ENCODE measurements at places on chromosomes 7 and 10. TPM values are rescaled to one million over a fixed set of nuclear protein-coding genes. Genes with fewer than 3 reads are reported as not detected.

SLC16A9 gene
- total RNA-seq: not detected

PRSS37 gene
- total RNA-seq: not detected

TUBAL3 gene
- 0.11 TPM for total RNA-seq

SFMBT2 gene
- 0.20 TPM for total RNA-seq

PTN gene
- 0.13 TPM for total RNA-seq

DGKI gene
- 0.53 TPM for total RNA-seq

MBL2 gene
- total RNA-seq: not detected

DNA sequence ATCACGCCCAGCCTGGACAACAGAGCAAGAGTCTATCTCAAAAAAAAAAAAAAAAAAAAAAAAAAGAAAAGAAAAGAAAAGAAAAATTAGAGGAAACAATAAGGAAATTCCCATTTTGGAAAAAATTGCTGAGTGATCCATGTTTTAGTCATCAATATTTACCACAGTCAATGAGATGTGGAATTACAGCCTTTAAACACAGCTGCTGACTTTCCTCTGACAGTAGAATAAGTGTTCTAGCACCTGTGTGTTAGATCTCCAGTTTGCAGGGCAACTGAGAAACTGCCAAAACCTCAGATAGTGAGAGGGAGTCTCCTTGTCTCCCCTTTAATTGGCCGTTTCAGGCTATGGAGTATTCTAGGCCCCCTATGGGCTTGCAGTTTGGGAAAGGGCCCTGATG lies 520.1 kb downstream of the KCNMA1 start:
- no peak for DNase-seq

GRCh38 chr10:33773253-33773573 lies 438.7 kb upstream of the NRP1 start:
- no peak for DNase-seq

DNA sequence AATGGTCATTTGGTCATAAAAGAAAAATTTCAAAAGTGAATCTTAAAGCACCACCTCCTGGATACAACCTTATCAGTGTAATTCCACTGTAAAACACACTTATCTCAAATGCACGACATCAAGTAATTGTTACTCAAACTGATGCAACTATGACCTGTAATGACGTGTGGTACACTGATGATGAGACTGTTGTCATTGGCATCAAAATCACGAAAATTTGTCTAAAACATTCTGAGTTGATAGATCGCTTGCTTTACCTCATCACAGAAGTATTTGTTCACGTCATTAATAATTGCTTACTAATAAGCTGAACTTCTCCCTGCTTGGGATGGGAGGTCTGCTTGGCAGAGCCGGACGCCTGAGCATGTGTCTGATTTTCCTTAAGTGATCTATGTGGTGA lies 221.8 kb upstream of the KLF6 start:
- no peak for DNase-seq

DNA sequence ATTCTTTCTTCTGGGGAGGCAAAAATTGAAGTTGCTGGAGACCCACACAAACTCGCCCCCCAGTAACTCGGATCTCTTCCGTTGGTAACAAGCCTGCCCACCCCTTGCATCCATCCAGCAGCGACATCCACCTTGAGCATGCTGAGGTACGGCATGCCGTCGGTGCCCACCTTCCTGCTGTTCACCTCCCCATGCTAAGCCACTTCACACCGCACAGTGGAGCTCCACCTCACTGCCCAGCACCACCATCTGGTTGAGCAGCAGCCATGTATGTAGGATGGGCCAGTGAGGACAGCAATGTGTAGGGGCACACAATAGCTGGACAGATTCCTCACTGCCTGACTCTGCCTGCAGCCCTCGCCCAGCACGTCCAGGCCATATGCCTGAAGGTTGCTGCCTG lies 138.1 kb upstream of the ZNF92 start:
- no peak for DNase-seq

DNA sequence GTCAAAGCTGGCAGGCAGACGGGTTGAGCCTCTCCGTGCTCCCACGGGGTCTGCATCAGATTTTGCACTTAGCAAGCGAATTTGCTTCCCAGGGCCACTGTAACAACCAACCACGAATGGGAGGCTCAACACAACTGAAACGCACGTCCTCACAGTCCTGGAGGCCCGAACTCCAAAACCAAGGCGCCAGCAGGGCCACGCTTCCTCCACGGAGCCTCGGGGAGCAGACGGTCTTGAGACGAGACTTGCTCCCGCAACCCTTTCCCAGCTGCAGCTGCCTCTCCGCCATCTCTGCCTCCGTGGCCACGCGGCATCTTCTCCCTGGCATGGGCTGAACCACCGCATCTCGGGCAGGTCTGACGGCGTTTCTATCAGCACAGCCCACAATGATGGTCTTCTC lies 30.2 kb upstream of the INSIG1 start:
- no peak for DNase-seq

DNA sequence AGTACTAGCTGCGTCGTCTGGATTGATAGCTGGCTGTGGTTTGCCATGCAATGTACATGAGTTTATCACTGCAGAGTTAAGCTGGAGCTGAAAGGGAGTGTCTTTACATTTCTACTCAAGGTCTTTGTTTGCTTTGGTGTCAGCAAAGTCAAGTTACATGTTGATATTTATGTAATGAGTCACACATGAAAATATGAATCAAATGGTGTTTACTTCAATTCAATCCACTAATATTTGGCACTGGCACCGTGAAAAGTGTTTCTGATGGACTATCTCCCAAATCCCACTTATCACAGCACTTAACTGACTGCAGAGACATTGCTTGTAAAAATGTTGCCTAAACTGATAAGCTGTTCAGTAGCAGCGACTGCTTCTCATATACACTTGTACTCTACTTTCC lies 395.9 kb downstream of the TFEC start:
- DNase-seq: no peak

- no peak for DNase-seq
These were observed 32.5 kb downstream of the CBX3 start for GRCh38 chr7:26233902-26234511.

DNA sequence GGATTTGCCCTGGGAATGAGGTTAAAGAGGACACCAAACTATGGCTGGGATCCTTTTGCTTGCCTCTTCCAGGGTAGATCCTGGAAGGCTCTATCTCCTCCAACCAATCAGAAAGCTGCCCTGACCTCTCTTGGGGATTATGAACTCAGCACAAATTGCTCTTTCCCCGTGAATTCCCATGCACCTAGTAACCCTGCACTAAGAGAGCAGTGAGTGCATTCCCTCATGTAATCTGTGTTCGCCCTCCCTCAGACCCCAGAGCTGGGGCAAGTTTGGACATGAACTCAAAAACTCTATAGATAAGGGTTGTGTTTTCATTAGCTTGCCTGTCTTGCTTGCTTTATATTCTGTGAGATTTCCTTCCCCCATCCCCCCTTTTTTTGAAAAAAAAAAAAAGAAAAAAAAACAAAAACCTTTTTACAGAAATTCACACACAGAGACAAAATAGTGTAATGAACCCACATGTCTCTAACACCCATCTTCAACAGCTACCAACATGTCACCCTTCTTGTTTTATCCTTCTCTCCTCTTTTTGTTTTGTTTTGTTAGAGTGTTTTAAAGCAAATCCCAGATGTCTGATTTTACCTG lies 225.5 kb upstream of the TCF7L2 start:
- DNase-seq: no peak

- DNase-seq: no peak
These were observed 70.2 kb downstream of the EVX1 start for GRCh38 chr7:27312820-27313219.

DNA sequence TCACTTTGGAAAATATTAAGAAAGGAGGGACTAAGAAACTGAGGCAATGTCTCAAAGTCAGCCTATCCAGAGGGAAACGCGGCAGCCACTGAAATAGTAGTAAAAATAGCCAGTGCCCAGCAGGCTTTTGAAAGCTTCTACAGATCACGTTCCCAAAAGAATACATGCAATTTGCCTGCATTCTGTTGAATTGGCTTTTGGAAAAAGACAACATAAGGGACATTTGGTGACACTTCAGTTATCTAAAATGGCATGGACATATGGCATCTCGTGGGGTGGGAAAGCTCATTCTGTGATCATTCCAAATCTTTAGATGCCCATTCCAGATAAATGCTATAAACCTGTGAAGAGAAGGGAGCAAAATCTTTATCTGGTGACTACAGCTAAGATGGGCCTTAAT lies 82.8 kb upstream of the PDE1C start:
- DNase-seq: no peak

DNA sequence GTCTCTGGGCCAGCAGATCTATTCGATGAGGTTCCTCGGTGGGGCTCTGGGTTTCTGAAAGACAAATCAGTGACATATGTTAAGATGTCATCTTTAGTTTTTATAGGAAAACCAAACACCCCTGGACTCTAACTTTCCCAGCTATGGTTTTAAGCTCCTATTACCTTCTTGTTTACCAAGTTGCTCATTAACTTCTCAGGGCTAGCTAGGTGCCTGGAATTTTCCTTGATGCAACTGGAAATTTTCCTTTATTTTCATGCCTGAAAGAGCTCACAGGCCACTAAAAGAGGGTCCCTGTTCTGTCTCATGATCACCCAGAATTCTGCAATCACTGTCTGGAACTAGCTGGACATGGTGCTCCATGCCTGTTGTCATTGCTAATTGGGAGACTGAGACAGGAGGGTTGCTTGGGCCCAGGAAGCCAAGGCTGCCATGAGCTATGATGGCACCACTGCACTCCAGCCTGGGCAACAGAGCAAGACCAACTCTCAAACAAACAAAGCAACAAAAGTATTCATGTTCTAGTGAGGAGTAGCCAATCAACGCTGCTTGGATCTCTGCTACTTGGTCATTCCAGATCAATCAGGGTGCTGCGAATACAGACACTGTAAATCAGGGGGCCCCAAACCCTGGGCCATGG lies 1173.5 kb upstream of the AUTS2 start:
- no peak for DNase-seq

GRCh38 chr10:5805260-5805659 lies 8.0 kb downstream of the GDI2 start:
- no peak for DNase-seq

DNA sequence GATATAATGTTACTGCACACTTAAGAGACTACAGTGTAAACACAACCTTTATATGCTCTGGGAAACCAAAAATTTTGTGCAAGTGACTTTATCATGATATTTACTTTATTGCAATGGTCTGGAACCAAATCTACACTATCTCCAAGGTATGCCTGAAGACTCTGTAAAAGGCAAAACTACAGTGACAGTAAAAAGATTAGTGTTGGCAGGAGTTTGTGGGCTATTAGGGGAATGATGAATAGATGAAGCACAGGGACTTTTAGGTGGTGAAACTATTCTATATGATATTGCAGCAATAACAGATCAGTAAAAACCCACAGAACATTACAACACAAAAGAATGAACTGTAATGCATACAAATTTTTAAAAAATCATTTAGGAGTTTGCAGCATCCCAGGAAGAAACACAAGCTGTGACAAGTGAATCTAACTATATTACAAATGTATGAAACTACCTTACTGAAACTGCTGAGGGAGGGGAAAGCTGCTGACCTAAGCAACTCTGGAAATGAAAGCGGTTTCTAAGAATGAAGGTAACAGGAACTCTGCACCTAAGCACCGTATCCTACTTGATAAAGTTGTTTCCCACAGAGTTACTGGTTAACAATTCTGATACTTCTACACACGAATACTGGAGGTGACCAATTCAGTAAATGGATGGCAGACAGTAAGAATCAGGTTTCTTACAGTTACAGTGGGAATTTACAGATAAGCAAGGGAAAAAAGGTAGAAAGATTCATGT lies 82.6 kb downstream of the ATE1 start:
- no peak for DNase-seq

DNA sequence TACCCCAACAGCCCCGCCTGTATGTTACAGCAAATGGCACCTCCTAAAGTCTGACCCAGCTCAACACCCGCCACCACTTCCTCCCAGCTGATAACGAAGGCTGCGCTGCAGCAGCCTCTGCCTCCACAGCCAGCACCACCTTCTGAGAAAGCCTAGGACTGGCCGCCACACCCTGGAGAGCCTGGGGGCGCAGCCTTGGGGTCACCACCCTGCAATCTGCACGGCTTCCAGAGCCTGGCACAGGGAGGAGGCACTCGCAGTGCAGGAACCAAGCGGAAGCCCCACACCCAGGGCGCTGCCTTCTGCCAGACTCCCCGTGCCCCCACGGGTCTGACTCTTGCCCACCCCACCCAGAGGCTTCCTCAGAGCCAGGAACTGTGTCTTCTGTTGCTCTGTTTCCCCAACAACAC lies 112.5 kb downstream of the MAD1L1 start:
- DNase-seq: no peak

- DNase-seq: no peak
These were observed 143.0 kb downstream of the RSU1 start for GRCh38 chr10:16674147-16674703.

DNA sequence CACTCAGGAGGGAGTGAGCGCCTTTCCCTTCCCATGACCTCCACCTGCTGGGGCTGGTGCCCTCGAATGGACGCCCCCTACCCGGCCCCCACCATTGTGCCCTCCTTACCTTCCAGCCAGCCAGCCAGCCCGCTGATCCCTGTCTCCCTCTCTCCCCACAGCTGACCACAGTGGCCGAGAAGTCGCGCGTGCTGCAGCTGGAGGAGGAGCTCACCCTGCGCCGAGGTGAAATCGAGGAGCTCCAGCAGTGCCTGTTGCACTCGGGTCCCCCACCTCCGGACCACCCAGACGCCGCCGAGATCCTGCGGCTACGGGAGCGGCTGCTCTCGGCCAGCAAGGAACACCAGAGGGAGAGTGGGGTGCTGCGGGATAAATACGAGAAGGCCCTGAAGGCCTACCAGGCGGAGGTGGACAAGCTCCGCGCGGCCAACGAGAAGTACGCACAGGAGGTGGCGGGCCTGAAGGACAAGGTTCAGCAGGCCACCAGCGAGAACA lies 77.9 kb upstream of the GTF2IRD1 start:
- no peak for DNase-seq

Data from pulmonary artery endothelial cell (primary cell).